ENCODE measurements at places on chromosomes 6 and 20. TPM values are rescaled to one million over a fixed set of nuclear protein-coding genes. Genes with fewer than 3 reads are reported as not detected.
A peak's percentile ranks its signal among the peaks of the same experiment; 100 is the strongest.

- no peak for ATAC-seq
Measured at GRCh38 chr6:16494793-16495192, 256.4 kb downstream of the GMPR start.

DNA sequence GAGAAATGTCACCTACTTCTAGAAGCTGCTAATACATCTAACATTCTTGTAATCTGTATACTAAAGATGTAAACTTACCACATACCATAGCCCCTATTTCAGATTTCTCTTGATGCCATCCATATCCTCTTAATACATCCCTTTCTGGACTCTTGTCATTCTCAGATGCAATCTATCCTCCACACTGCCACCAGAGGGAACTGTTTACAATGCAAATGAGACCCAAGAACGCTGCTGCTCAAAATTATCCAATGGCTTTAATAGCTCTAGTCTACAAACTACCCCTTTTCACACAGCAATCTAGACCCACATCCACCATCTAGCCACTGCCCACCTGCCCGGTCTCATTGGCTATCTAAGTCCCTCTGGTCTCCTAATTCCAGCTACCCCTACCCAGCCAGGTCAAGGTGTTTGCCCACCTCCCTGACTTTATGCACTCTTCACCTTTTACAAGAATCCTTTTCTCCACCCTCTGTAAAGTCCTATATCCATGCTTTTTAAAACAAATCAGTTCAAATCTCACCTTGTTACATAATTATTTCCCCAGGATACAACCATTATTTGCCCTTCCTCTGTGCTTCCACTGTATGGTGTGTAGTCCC, 14.8 kb downstream of the FAXC start:
- peak; percentile 86 for ATAC-seq

Gene TRIM38
- total RNA-seq = 23.5 TPM

GRCh38 chr6:159008656-159009288, 8.8 kb upstream of the RSPH3 start:
- ATAC-seq = no peak

Gene SNX21
- 42.1 TPM for total RNA-seq

Gene SYNDIG1
- 10.9 TPM for total RNA-seq

Gene MSH5
- 12.5 TPM for total RNA-seq

Gene HLA-DPA1
- 0.56 TPM for total RNA-seq

DNA sequence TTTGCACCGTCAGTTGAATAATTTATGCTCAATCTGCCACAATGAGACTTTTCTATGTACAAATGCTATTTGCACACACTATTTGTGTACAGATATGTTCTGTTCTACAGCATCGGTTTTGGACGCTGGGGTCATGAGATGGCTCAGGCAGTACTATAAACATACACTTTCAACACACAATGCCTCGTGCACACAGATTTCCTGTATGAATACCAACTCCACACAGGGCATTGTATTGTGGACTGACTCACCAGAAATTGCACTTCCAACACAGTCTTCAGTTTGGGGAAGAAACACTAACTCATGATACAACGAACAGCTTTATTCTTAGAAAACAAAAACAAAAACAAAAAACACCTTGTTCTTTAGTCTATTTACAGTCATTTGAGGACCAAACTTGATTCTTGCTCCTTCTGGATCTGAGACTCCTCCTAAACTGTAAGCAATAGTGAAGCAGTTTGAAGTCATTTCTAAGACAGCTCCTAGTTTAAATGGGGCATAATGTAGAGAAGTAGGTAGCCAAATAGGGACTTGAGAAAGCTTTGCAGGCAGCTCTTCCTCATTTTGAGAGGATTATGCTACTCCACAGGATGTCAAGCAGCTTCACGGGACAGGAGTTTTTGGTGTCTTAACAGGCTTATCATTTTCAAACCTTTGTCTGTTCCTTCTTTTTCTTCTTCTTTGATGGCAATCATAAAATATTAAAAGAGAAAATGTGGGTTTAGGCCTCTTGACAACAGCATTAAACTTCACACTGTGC, 33.7 kb downstream of the GJA10 start:
- no peak for ATAC-seq

GRCh38 chr6:68134796-68135195, 500.3 kb upstream of the ADGRB3 start:
- ATAC-seq = no peak

DNA sequence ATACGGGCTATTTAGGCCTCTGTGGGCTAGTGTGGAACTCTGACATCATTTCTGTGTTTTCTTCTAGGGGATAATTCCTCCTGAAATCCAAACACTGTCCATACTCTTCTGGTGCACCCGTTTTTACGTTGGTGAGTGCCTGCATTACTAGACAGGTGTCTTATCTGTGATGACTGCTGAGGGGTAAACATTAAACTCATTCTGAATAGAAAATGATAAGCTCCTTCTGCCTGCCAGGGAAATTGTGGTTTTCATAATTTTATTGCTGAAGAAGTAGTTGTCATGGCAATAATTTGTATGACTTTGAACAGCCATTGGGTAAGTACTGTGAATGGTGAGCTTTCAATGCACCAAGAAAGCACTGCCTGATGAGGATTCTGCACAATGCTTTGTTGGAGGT, 705.6 kb downstream of the UTRN start:
- ATAC-seq = no peak

DNA sequence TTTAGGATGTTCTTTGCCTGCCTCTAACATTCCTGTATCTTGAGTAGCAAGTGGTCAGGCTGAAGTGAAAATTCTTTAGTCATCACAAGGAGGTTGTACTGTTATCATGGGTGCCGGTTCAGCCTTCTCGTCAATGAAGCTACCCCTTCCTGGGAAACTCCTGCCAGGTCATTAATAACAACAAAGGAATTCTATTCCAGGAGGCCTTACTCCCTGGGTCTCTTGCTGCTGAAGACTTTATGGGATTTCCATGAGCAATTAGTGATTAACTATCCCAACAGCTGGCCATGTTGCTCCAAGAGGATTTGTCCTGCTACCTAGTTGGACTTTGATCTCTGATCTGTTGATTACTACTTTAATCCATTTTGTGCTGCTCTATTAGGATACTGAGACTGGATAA, 62.7 kb upstream of the ELOVL5 start:
- no peak for ATAC-seq

DNA sequence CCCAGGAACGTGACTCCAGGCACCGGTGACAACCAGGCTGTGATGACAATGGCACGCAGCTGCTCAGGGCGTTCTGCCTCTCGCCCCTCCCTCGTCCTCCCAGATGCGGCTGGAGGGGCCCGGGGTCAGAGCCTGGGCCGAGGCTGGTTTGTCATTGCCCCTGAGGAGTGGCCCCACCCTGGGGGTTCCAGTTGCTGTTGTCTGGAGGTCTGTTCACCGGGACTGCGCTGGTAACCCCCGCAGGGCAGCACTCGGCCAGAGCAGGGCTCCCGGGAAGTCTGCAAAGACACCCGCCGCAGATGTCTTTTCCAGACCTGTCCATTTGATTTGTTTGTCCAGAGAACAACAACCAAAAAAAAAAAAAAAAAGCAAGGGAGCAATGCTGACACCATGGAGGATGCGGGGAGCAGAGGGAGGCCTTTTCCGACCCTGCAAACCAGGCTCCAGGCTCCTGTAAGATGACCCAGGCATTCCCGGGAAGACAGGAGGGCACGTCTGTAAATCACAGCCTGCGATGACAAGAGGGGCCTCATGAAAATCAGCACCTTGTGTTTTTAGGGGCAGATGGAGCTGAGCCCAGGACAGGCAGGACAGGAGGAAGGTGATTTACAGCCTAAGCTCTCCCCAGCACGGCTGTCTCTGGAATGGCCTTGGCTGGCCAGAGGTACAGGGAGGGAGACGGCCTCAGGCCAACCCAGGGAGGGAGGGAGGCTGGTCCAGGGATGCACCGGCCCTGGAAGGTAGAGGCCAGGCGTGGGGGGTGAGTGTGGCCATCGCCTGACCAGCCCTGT, 189.3 kb downstream of the ERMARD start:
- peak; percentile 29 for ATAC-seq

GRCh38 chr20:57265336-57265996, 975 bp downstream of the BMP7 start:
- ATAC-seq = peak; percentile 31

Gene LAMP5
- not detected for total RNA-seq

- ATAC-seq = no peak
Measured at GRCh38 chr6:85368631-85369030, 81.3 kb upstream of the NT5E start.

GRCh38 chr20:45918182-45918737, 6.3 kb upstream of the PLTP start:
- ATAC-seq = peak; percentile 16

DNA sequence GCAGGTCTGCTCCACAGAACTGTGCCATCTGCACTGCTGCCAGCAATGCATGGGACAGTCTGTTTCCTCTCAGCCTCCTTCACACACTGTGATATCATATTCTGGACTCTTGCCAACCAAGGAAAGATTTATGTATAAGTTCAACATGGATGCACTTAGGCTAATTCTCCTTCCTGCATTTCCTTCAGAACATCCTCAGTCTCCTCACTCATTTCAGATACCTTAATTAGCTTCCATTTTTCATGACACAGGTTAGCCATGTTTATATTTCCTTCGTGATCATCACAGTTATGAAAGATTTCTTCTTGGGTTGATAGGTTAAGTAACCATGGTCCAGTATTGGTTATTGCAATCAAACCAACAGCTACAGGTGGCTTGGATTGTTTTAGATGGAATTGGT, 46.4 kb upstream of the DDR1 start:
- ATAC-seq = peak; percentile 79

DNA sequence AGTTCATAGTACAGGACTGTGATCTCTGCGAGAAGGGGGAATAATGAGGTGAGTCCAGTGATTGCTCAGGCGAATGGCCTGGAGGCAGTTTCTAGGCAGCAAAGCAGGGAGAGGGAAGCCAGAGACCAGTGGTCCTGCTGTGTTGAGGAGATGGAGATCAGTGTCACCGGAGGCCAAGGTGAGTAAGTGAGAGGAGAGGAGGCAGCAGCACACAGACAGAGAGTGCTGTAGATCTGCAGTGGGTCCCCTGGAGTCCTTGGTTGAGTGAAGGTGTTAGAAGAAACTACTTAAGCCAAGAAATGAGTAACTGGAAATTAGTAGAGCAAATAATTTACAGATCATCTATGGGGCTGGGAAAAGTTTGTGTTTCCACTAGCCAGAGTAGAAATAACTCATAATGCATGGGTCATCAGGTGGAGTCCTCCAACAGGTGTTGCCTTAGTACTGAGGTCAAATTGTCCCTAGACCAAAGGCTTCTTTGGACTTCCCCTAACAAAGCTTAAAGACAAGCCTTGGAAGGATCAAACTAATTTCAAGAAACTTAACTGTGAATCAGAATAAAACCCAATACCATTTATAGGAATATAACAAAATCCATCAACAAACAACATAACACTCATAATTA, 13.6 kb downstream of the HEBP2 start:
- ATAC-seq = no peak

DNA sequence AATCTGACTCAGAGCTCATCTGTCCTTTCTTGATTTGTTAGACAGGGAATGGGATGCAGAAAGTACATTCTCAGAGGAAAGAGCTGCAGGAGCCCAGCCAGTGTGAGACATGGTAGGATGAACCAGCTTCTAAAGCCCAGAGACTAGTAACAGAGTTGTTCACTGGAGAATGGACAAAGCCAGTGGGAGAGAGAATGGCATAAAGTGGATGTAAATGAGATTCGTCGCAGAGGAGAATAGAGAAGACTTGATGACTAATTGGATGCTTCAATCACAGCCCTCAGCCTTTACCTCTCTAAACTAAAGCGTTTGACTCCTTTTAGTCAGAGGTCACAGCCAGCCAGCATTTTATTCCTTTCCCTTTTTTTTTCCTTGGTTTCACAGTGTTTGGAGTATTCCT, 25.5 kb upstream of the L3MBTL3 start:
- ATAC-seq = peak; percentile 70

DNA sequence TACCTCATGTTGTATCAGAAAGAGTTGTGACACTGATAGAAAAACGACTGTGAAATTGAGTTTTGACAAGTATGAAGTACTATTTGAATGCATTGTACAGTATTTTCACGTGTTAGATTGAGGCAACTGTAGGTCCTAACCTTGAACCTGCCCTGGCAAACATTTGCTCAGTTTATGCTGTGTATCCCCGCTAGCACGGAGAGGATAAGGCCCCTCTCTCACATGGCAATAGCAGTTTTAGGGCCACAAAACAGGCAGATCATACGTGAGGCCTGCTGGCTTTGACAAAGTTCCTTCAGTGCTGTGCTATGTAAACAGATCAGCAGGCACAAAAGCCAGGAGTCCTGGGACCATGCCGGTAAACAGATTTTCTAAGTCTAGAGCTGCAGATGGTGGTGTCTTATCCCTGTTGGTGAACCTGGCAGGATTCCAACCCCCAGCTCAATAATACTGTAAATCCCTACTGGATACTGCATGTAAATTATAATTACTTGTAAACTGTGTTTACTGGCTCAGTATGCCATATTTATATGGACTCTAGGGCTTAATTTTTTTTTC, 23.8 kb upstream of the FAM217A start:
- ATAC-seq = no peak

Gene WFDC10B
- total RNA-seq = not detected

- no peak for ATAC-seq
Measured at GRCh38 chr20:47305667-47306066, 50.8 kb downstream of the ZMYND8 start.

Gene CCN6
- 0.60 TPM for total RNA-seq

GRCh38 chr20:5531318-5532081, 214.7 kb upstream of the PROKR2 start:
- no peak for ATAC-seq

GRCh38 chr6:168841609-168842278, 400.8 kb downstream of the SMOC2 start:
- ATAC-seq = no peak

- ATAC-seq = peak; percentile 4
Measured at GRCh38 chr20:58891718-58892140, 39.2 kb downstream of the GNAS start.

Gene CNKSR3
- 21.5 TPM for total RNA-seq

GRCh38 chr6:137970368-137970767, 103.3 kb downstream of the TNFAIP3 start:
- ATAC-seq = no peak

GRCh38 chr6:168177103-168177891, 98.3 kb upstream of the FRMD1 start:
- no peak for ATAC-seq

GRCh38 chr6:79208816-79209215, 25.7 kb downstream of the HMGN3 start:
- ATAC-seq = no peak

- no peak for ATAC-seq
Measured at GRCh38 chr20:3648951-3649350, 14.2 kb downstream of the GFRA4 start.
